ENCODE measurements at places on chromosomes 7 and 10.

- DNase-seq, result no peak
Measured at GRCh38 chr7:128807191-128807590, 15.4 kb downstream of the CCDC136 start.

GRCh38 chr7:77335581-77335980, 80.6 kb downstream of the GSAP start:
- DNase-seq, result no peak

GRCh38 chr7:94003446-94004023, 620 bp downstream of the BET1 start:
- no peak for DNase-seq

GRCh38 chr10:32077896-32078485, 21.8 kb upstream of the KIF5B start:
- DNase-seq, result no peak

GRCh38 chr7:36523371-36524101, 133.9 kb downstream of the ANLN start:
- DNase-seq, result no peak

DNA sequence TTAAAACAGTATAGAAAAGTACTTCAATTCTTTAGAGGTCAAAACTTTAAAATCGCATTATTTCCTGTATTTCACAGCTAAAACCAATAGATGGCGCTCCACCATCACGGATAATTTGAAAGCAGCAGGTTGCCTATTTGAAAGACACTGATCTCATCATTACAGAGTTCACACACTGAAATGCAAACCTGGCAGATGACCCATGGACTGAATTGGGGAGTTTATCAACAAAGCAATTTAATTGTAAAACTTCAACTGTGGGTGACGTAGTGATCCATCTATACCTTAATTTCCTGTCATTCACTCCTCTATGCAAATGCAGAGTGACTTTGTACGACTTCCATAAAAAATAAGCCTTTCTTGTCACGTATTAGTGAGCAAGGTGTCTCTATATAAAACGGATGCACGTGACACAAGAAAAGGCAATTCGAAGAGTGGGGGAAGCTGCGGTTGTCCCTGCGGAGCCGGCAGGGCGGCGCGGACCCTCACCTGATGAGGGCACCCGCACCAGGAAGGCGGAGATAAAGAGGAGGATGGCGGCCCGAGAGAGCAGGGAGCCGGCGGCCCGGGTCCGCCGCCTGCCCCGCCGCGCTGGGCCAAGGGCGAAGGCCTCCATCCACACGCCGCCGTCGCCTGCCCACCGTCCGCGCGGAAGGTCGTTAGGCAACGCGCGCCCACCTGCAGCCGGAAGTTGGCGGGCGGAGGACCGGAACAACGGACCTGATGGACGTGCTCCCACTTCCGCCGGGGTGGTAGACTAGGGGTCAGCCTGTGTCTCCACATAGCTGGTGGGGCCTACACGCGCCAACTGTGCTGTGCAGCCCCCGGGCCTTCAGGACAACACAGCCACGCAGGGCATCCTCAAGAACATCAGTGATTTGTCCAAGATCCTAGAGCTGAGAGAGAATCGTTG, at the start of gene ZPBP:
TSS of gene ZPBP (minus strand) at position 668 of the 913 bp plus-strand sequence. CDS start at position 616, 52 bp downstream.
- DNase-seq, result no peak

- DNase-seq, result no peak
Measured at GRCh38 chr7:137778511-137778910, 68.3 kb downstream of the DGKI start.

GRCh38 chr10:74244097-74244685, 93.2 kb downstream of the ADK start:
- DNase-seq, result no peak

- DNase-seq, result no peak
Measured at GRCh38 chr7:150992833-150993302, 2.1 kb downstream of the NOS3 start.

DNA sequence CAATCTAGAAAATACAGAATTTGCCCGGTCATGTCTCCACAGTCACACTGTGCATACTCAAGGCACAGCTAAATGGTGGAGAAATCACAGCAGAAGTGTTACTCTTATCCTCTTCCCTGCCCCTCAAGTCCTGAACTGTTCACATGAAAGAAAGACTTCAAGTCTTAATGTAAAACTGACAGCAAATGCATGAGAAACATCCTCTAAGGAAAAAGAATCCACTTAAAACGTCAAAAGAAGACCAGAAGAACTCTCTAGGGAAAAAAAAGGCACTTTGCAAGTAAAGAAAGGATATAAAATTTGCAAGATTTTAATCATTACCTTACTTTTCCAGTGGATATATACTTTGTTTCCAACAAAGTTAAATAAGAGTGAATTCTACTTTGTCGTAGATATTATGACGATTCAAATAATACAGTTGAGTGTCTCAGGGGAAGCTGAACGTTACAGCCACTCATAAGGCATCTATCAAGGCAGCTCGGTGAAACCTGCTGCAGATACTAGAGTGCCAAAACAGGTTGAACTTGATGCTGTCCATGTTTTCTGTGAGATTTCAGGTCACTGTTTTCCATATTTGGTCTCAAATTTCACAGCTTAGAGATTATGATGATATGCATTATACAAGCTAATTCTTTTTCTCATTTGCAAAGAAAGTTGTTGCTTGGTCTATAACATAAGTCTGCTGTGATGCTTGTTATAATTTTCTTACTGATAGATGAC, 155.0 kb downstream of the CTTNBP2 start:
- DNase-seq, result no peak

DNA sequence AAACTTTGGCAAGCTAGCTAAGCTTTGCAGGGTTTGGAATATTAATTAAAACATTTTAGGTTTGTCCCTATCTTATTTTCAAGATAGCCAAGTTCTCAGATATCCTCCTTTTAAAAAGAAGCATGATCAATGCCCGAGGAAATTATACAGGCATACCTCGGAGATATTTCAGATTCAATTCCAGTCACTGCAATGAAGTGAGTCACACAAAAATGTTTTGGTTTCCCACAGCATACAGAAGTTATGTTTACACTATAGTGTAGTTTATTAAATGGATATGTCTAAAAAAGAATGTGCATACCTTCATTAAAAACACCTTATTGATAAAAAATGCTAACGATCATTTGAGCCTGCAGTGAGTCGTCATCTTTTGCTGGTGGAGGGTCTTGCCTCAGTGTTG, 382.9 kb upstream of the NPVF start:
- no peak for DNase-seq

DNA sequence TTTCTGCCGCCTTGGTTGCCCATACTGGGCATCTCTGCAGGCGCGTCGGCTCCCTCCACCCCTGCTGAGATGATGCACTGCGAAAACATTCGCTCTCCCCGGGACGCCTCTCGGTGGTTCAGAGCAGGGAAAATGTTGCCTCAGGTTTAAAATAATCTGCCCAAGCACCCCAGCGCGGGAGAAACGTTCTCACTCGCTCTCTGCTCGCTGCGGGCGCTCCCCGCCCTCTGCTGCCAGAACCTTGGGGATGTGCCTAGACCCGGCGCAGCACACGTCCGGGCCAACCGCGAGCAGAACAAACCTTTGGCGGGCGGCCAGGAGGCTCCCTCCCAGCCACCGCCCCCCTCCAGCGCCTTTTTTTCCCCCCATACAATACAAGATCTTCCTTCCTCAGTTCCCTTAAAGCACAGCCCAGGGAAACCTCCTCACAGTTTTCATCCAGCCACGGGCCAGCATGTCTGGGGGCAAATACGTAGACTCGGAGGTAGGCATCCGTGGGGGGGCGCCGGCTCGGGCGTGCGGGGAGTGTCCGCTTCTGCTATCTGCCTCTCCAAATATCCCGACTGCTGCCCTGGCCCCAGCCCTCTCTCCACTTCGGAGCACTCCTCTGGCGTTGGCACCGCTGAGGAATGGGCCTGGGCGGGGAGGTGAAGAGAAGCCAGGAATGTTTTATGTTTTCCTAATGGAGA, at the start of gene CAV1:
TSS of gene CAV1 (plus strand) at position 428 of the 689 bp plus-strand sequence. CDS start at position 455, 27 bp downstream.
- no peak for DNase-seq

GRCh38 chr7:85025312-85025756, 161.5 kb downstream of the SEMA3D start:
- DNase-seq, result no peak

- DNase-seq, result no peak
Measured at GRCh38 chr7:66927348-66927948, 6.4 kb downstream of the TMEM248 start.

GRCh38 chr10:2145926-2146478, 408.7 kb upstream of the ADARB2 start:
- no peak for DNase-seq

DNA sequence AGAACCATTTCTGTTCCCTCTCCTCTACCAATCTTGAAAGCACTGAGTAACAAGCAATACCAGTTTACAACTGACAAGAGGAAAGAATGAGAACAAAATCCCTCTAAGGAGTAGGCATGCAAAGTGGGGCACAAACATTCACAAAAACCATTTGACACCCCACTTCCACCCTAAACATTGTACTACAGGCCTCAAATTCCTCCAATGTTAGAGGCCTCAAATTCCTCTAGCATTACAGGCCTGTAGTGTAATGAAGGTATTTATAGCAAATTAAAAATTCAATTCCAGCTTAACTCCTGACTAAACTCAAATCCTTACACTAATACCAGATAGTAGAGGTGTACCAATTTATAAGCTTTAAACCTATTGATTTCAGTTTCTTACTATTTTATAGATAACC, 85.4 kb downstream of the SIRT1 start:
- DNase-seq, result no peak

DNA sequence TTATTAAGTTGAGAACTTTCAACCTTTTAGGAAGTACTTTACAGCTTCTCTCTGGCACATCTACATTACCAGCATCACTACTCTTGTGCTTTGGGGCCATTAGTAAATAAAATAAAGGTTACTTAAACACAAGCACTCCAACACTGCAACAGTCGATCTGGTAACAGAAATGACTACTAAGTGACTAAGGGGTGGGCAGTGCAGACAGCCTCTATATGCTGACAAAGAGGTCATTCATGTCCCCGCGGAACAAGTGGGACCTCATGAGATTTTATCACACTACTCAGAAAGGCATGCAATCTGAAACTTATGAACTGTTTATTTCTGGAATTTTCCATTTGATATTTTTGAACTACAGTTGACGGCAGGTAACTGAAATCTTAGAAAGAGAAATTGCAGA, 111.3 kb upstream of the DNAJB12 start:
- no peak for DNase-seq

GRCh38 chr7:135186841-135187253, 16.3 kb upstream of the CYREN start:
- no peak for DNase-seq

- no peak for DNase-seq
Measured at GRCh38 chr7:16021851-16022250, 335.4 kb upstream of the MEOX2 start.

DNA sequence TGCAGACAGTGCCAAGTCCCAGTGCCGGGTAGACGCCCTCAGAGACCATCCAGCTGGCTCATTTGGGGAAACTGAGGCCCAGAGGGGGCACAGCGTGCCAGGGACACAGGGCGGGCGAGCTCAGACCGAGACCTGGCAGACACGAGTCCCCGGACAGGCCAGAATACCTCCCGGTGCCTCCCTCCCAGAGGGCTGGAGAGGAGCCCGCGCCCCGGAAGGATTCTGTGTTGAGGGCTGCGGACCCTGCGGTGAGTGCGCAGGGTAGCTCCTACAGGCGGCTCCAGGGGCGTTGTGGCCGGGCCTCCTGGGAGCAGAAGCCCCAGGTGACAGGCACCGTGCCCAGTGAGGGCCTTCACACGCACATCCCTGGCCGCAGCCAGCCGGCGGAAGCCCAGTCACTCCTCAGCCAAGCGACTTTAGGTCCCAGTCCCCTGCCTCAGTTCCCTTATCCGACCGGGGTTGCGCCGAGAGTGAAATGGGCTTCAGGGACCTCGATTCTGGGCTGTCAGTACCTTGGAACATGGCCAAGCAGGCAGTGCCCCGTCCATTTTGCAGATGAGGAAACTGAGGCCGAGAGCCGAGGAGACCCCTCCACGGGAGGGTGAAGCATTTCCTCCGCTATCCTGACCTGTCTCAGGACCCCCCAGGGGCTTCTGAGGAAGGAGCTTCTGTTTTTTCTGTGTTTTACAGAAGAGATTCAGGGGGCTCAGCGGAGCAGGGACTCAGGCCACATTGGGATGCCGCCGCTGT, 73.6 kb downstream of the ELFN1 start:
- no peak for DNase-seq

- no peak for DNase-seq
Measured at GRCh38 chr7:134724606-134725005, 54.8 kb upstream of the CALD1 start.

DNA sequence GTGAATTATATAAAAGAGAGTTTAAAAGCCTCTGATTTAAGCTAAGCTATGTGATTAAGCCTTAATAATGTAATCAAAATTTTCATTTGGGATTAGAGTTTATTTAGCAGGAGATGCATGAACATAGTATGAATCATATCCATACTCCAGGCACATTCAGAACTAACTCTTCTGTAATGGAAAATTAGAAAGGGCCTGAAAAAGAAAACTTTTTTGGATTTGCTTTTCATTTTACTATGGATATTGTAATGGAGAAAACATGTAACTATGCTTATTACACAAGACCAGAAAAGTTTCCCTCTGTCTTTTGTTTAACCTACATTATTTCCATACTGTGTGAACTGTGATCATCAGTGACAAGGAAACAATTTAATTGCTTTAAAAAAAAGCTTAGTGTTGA, 22.0 kb downstream of the TES start:
- DNase-seq, result no peak

DNA sequence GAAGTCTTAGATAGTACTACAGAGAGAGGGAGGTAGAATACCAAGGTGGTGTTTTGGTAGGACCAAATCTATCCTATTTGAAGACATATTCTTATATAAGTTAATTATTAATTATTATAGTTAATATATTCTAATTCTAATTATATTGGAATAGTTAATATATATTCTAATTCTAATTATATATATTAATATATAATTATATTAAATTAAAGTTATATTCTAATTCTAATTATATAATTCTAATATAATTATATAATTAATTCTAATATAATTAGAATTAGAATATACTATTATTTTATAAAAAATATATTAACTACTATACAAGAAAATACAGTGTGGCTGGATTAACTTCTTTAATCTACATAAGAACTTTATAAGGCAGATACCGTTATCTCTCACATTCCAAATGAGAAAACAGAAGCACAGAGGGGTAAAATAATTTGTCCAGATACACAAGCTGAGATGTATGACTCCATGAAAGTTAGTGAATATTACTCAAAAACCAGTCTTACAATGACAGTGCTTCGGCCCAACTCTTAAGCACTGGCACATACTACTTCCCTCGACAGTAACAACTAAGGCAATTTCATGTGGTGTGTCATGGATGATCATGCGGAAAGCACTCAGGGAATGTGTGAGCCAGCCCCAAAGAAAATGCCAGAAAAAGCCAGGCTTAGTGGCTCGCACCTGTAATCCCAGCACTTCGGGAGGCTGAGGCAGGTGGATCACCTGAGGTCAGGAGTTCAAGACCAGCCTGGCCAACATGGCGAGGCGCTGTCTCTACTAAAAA, 42.6 kb downstream of the TYW1B start:
- no peak for DNase-seq

GRCh38 chr7:116572036-116572435, 47.2 kb downstream of the CAV1 start:
- DNase-seq, result no peak
